ENCODE measurements at places on chromosomes 16 and 17. TPM values are rescaled to one million over a fixed set of nuclear protein-coding genes. Genes with fewer than 3 reads are reported as not detected.

DNA sequence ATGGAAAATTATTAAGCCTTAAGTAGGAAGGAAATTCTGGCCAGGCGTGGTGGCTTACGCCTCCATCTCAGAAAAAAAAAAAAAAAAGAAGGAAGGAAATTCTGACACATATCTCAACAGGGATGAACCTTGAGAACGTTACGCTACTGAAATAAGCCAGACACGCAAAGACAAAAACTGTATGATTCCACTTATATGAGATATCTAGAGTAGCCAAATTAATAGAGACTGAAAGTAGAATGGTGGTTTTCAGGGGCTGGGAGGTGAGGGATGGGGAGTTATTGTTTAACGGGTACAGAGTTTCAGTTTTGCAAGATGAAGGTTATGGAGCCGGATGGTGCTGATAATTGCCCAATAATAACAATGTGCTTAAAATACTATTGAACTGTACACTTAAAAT is 16.2 kb upstream of the HNF1B start:
- no peaks in the 10 kb centered on the region for H3K36me3 ChIP-seq
- H3K27ac ChIP-seq: no peak overlapping the region
- H3K4me3 ChIP-seq: no peak overlapping the region
- no peak for DNase-seq
- H3K4me1 ChIP-seq: no peaks in the 10 kb centered on the region
- H3K27me3 ChIP-seq: peaks cover 36% of the 10 kb centered on the region

Gene ST6GALNAC1
- not detected for total RNA-seq

DNA sequence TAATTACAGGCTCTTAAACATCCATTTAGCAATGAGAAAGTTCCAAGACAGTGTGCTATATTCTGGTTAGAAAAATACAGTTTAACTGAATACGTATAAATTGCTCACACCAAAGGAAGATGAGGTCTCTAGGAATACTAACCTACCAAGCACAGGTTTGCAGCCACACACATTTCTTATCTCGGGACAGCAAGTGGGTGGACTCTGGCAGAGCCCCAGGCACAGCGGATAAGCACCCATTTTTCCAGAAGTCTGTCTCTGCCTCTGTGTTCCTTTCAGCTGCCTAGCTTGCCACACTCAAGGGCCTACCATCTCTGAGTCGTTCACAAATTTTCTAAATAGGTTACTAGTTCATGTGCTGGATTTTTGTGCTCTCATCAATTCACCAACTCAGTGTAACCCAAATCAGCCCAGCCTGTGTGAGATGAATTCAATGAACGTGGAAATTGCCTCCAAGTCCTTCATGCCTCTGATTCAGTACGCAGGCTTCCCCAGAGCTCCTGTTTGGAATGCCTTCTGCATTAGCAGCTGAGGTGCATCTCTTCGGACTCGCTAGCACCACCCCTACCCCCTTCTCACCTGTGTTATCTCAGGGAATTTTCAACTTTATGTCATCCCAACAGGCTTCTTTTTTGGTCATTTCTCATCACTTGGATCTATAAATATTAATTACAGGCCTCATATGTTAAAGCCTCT is 581.0 kb upstream of the CDH11 start:
- H3K4me3 ChIP-seq: no peak overlapping the region
- no peak overlapping the region for H3K27ac ChIP-seq
- H3K4me1 ChIP-seq: peaks cover 24% of the 10 kb centered on the region
- no peaks in the 10 kb centered on the region for H3K27me3 ChIP-seq
- no peak for DNase-seq

GRCh38 chr16:9366048-9366969 is 274.9 kb downstream of the HAPSTR1 start:
- H3K27ac ChIP-seq: no peak overlapping the region
- H3K36me3 ChIP-seq: no peaks in the 10 kb centered on the region
- no peak overlapping the region for H3K4me3 ChIP-seq
- no peaks in the 10 kb centered on the region for H3K27me3 ChIP-seq
- no peaks in the 10 kb centered on the region for H3K4me1 ChIP-seq
- no peak for DNase-seq

Gene LITAF
- 38.6 TPM for total RNA-seq

Gene TMC7
- total RNA-seq: 1.1 TPM

Gene SETD1A
- total RNA-seq: 2.2 TPM

GRCh38 chr17:4083187-4083586 is 59.6 kb downstream of the ZZEF1 start:
- H3K27ac ChIP-seq: no peak overlapping the region
- no peak overlapping the region for H3K4me3 ChIP-seq
- peaks cover 89% of the 10 kb centered on the region for H3K36me3 ChIP-seq
- H3K4me1 ChIP-seq: no peaks in the 10 kb centered on the region
- no peak for DNase-seq
